Activated CD4-positive, alpha-beta T cell treated with anti-CD3 and anti-CD28 coated beads for 24 hours (primary cell): ENCODE measurements at places on chromosomes 6 and 20.

DNA sequence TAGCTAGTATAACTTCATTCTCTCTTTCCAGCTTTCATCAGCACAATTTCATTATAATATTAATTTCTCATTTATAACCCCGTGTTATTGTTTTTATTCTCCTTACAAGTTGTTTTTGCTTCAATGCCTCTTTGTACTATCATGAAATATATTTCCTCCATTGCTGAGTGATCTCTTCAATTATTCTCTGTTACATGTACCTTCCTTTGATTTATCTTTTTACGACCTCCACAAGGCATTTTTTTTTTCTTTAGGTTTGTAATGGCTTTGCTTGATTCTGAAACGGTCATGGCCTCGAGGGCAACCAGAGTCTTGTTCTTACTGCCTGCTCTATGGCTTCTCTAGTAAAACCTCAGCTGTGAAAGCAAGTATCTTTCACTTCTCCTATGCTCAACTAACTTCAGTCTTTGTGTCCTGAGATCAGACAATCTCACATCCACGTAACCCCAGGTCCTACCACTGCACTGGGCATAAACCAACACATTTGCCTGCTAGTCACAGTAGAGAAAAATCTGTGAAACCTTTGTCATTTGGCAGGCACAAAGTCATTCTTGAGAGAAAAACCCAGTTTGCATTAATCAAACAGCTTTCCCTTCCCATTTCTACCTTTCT, 119.9 kb downstream of the UST start:
- no peak for DNase-seq

DNA sequence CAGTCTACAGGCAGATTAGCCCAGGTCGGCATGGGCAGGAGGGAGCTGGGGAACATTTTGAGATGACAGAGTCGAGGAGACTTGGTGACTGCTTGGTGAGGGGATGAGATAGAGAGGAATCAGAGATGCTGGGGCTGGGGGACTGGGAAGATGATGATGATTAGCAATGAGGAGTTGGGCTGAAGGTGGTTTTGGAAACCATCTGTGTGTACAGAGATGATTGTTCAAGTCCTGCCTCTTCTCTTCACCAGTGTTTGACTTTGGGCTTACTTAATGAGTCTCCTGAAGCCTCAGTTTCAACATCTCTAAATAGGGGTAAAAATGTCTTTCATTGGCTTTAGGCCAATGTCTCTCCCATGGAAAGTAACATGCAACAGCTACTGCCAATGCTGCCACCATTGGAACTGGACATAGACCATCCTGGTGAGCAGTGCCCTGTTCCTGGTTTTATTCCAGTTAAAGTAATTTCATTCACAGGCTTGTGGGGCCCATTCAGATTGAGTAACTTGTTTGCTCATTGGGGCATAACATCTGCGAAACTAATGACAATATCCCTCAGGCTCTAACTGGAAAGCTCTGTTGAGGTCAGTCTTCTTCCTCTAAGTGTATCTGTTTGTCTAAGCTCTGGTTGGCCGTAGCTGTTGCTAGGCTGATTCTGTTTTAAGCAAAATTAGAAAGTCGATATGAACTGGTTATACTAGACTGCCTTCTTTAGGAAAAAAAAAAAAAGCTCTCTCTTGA, 99.1 kb downstream of the ARMC2 start:
- DNase-seq: no peak

- DNase-seq: no peak
Measured at GRCh38 chr6:52399511-52400312, 20.4 kb upstream of the EFHC1 start.

DNA sequence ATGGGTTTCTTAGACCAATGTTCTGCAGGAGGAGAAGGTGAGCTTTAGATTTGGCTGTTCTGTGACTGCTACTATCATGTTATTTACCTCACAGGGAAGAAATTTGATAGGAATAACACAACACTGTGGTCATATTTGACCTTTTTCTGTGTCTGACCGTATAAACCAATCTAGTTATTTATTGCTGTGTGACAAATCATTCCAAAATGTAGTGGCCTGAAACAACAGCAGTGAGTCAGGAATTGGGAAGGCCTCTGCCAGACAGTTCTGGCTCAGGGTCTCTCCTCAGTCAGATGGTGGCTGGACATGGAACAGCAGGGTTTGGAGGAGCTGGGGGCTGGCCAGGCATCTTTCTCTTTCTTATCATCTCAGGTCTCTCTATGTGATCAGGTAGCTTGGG, 33.0 kb downstream of the RIPOR2 start:
- DNase-seq: no peak

DNA sequence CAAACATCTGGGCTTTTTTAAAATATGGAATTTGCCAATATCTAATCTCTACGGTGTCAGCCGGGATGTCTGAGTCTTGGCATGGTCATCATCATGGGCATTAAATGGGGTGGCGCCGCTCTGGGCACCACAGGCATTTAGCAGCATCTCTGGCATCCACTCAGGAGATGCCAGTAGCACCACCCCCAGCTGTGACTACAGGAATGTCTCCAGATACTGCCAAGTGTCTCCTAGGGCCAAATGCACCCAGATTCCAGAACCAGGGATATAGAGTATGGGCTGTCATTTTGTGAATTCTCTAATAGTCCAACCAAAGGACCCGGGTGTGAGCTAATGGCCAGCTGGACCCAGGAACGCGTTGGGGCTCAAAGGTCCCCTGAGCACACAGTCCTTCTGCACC, 361.0 kb downstream of the TAF4 start:
- no peak for DNase-seq
